T-cell (primary cell): ENCODE measurements at places on chromosomes 3 and 15. TPM values are rescaled to one million over a fixed set of nuclear protein-coding genes. Genes with fewer than 3 reads are reported as not detected.

DNA sequence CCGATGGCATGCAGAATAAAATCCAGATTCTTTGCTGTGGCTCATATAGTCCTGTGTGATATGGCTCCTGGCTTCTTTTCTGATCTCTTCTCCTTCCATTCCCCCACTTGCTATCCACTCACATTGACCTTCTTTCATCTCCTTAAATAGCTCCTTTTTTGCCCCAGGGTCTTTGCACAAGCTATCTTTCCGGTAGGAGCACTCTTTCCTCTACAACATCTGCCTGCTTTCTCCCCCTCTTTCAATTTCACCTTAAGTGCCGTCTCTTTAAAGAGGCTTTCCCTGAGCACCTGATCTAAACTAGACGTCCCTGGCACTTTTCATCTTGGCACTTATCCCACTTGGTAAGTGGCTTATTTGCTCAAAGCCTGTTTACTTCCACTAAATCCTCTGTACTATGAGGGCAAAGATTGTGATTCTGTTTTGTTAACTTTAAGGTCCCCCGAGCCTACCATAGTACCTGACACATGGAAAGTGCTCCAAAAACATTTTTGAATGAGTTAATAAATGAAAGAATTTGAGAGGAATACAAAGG, 323.3 kb upstream of the TLE3 start:
- DNase-seq, result no peak
- no peak overlapping the region for H3K4me3 ChIP-seq
- no peak overlapping the region for H3K27ac ChIP-seq
- peaks cover 21% of the 10 kb centered on the region for H3K4me1 ChIP-seq
- no peaks in the 10 kb centered on the region for H3K36me3 ChIP-seq

DNA sequence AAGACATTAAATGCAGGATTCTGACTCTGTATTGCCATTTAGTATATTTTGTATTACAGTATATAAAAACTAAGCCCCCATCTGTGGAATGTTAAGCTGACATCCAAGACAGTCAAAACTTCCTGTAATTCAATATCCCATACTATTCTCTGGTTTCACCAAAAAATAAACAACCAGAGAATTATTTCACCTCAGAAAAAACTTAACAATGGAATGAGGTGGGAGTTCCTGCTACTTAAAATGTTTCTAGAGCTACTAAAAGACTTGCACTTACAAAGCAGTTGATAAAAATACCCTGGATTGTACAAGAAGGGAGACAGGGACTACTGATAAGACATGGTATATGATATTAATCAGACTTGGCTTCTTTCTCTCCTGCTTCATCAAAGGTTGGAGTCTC, 8.3 kb downstream of the ARL13B start:
- H3K27ac ChIP-seq, result no peak overlapping the region
- no peak for DNase-seq
- no peaks in the 10 kb centered on the region for H3K36me3 ChIP-seq
- H3K27me3 ChIP-seq, result no peaks in the 10 kb centered on the region

DNA sequence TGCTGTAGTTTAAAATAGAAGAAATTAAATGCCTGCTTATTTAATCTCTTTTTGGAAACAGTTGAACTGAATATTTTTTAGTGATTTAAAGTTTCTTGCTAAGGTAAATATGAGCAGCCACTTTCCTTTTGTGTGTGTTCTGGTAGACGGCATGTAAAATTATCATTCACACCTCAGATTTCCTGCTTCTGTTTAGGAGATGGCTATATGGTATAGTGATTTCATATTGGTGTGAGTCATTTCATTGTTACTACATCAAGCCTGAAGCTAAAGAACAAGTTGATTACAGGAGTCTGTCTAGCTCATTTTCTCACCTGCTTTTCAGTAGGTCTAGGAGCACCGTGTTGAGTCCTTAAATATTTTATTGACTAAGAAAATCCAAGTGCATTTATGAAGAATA, 2.2 kb downstream of the LRCH3 start:
- peaks cover 21% of the 10 kb centered on the region for H3K4me1 ChIP-seq
- no peak overlapping the region for H3K4me3 ChIP-seq
- H3K27me3 ChIP-seq, result no peaks in the 10 kb centered on the region
- H3K27ac ChIP-seq, result no peak overlapping the region
- no peak for DNase-seq
- no peaks in the 10 kb centered on the region for H3K36me3 ChIP-seq

DNA sequence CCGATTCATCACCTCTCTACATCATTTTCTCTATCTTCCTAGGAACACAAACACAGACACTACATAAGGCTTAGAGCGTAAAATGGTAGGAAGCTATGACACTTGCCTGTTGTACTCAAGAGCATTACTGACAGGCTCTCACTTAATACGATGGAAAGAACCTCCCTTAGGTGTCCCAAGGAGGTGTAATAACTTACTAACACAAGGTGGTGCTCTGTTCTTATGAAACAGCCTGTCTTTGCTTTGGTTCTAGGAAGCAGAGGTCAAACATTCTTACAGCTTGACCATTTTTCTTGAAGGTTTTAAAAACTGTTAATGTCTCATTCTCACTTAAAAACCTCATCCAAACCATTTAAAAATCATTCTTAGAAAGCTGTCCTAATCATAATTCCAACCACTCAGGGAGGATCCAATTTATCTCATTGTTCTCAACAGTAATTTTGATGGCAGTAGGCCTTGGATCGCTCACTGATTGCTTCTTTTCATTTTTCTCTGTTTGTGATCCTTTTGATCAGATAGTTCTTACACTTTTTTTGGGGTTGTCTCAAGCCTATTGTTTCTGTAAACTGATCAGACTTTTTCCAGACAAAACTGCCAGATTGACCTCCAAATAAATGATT, 317.8 kb upstream of the AGTR1 start:
- H3K36me3 ChIP-seq, result no peaks in the 10 kb centered on the region
- no peak overlapping the region for H3K4me3 ChIP-seq
- H3K27me3 ChIP-seq, result no peaks in the 10 kb centered on the region

Gene GOLGA8N
- total RNA-seq, result 9.6 TPM

Gene SCAPER
- 32.5 TPM for total RNA-seq
